ENCODE measurements at places on chromosomes 12 and 14. TPM values are rescaled to one million over a fixed set of nuclear protein-coding genes. Genes with fewer than 3 reads are reported as not detected.

GRCh38 chr12:57543581-57543980 is 3.4 kb downstream of the DCTN2 start:
- peak; percentile 57 for DNase-seq

- DNase-seq = peak; percentile 47
Observed at GRCh38 chr14:99644723-99645544, at the start of gene HHIPL1. Gene HHIPL1 (plus strand): TSS chr14:99645129. CDS start chr14:99645208, 79 bp downstream.

GRCh38 chr12:94942663-94943062 is 60.8 kb downstream of the NDUFA12 start:
- no peak for DNase-seq

DNA sequence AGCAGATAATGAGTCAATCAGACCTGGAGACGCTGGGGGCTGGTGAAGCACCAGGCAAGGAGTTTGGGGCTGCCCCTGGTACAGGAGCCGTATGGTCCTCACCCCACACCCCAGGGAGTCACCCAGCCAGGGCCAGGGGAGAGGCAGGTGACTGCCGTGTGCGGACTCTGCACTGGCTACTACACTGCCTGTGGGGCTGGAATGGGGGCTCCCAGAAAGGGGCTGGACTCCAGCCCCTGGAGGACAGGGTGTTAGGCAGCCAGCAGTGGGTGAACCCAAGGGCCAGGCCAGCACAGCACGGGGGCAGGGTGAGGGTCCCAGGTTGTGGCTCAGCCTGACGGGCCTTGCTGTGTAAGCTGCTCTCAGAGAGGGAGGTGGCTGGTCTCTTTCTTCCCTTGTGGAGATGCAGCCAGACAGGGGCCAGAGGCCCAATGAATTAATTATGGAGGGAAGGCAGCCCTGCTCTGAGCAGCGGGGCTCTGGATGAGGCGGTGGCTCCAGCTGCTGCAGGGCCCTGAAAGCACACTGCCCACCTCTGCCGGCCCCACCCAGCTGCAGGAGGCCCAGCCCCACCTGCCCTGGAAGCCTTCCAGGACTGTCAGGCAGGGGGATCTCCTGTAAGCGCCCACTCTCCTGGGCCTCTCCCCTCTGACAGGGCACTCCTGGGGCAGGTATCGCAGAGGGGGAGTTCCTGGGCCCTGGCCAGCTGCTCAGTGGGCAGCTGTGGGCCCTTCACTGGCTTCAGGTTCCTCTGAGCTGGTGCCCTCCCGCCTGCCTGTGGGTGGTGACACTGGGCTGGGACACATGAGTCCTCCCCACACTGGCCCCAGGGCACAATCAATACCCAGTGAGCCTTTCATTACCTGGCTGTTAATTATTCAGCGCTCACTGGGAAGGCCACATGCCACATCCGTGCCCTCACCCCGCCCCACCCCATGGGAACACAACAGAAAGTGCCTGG is 142.5 kb upstream of the C14orf180 start:
- DNase-seq = no peak

Gene HCAR1
- total RNA-seq = not detected

GRCh38 chr12:74906224-74906623 is 303.4 kb downstream of the KCNC2 start:
- DNase-seq = no peak

Gene DEGS2
- 2.0 TPM for total RNA-seq

Gene CLEC9A
- total RNA-seq = not detected

GRCh38 chr12:57552306-57552651 is 2.4 kb downstream of the KIF5A start:
- DNase-seq = no peak

Gene HSP90B1
- 932 TPM for total RNA-seq

DNA sequence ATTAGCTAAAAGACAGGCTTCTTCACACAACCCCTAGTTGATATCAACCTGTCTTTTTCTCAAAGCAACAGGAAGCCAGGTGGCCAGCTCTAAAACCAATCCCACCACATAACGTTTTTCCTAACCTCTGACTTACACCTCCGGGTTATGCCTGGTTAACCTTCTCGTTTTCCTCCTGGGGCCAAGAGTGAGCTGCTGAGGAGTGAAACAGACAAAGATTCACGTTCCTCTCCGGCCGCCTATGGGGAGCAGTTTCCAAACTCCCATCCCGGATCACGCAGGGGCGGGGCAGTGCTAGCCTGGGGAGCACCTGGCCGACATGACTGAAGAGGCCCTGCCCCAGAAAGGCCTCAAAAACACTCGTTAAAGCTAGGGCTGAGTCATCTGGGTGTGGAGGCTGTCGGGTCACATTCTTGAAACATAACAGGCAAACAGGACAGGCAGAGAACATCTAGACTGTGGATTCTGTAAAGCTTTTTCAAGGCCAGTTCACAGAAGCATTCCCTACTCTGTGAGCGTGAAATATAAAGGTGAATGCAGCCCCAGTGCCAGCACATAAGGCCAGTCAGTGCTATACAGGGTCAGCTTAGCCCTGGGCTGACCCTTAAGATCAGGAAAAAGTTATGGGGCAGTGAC is 25.9 kb upstream of the LGALS3 start:
- peak; percentile 91 for DNase-seq

Gene TMEM229B
- total RNA-seq = 1.4 TPM

GRCh38 chr12:94100211-94100627 is 48.2 kb upstream of the PLXNC1 start:
- peak; percentile 88 for DNase-seq

Gene SYCP3
- total RNA-seq = not detected

Gene SYNE3
- 33.6 TPM for total RNA-seq

DNA sequence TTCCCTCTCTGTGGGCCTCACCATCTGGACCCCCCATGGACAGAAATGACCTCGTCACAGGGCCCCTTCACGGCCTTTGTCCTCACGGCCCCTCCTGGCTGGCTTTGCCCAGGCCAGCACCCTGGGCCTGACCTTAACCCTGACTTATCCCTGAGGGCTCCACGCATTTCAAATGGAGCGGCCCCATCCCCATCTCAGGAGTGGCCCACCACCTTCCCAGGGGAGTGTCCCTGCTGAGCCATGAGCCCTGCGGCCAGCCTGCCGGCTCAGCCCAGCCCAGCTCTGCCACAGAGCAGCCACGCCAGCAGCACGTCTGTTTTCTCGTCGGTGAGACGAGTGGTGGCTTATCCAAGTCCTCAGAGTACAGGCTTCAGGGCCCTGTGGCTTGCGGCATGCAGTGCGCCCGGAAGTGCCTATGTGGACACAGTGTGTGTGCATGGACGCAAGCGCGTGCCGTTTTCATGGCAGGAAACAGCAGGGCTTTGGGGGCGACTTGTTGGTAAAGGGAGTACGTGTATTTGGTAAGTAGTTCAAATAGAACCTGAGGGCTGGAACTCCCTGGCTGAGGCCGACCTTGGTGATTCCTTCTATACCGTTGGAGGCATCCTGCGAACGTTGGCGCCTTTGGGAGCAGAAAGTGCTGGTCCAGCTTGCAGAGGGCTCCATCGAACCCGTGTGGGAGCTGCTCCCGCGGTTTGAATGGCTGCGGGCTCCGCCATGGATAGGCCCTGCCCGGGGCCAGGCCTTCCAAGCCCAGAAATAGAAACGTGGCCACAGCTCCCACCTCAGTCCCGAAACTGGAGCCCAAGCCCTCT is 52.1 kb downstream of the LRCOL1 start:
- DNase-seq = no peak

Gene MGP
- total RNA-seq = 63.0 TPM

Gene KRT71
- total RNA-seq = not detected

GRCh38 chr12:50261654-50262053 is 21.7 kb downstream of the LIMA1 start:
- peak; percentile 24 for DNase-seq

DNA sequence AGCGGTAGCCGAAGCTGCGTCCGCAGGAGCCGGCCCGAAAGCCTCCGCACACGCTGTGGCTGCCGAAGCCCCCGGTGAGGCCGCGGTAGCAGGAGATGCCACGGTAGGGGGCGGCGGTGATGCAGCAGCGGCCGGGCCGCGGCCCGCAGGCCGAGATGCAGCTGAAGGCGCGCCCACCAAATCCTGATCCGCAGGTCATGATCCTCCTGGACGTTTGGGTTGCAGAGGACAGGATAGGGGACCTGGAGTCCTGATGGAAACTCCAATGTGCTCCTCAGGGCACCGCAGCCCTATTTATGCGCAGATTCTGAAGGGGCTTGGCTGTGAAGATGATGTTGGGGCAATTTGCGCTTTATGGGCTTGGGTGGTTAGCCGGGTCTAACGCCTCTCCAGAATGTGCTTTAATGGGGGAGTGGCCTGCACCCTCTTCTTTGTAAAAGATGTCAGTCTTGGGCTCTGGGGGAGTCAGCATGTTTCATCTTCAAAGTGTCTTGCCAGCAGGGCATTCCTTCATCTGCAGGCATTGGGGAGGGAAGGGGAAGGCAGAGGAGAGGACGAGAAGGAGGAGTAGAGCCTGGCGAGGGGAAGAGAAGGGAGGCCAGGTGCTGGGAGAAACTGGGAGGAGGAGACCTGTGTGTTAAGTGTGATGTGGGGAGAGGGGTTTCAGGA is at the start of gene KRT81:
TSS of gene KRT81 (minus strand) at position 268 of the 669 bp plus-strand sequence. CDS start at position 199, 69 bp downstream.
- DNase-seq = no peak

GRCh38 chr12:118645219-118645618 is 268.9 kb downstream of the SUDS3 start:
- no peak for DNase-seq

GRCh38 chr14:102344485-102344884 is 18.2 kb downstream of the CINP start:
- no peak for DNase-seq

GRCh38 chr14:52356025-52356424 is 41.9 kb downstream of the PTGER2 start:
- DNase-seq = no peak

Gene LMNTD1
- total RNA-seq = 0.19 TPM

- DNase-seq = peak; percentile 84
Observed at GRCh38 chr14:69105326-69105725, 47.6 kb downstream of the DCAF5 start.

- DNase-seq = peak; percentile 22
Observed at GRCh38 chr14:92603309-92604242, 90.0 kb downstream of the RIN3 start.

Gene MYBPC1
- total RNA-seq = not detected

Gene MAP3K9
- total RNA-seq = 0.14 TPM

Gene OR4E2
- total RNA-seq = not detected

DNA sequence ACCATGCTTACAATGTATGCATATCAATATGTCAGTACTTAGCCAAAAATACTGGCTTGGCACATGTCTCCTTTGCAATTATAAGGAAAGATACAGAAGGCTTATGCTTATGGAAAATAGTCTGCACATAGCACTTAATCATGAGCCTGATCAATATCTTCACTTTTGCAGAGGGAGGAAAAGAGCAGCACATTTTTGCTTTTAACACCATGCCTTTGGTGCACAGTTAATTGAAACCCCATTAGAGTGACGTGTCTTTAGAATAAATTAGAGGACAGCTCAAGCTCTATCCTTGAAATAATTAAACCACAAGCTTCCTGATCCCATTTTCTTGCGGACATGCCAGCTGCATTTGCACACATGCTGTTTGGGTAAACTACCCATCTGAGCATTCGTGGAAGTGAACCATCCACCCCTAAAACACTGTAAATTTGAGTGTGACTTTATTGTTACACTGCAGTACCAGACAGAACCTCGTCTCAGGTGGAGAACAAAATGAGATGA is 839.9 kb upstream of the MGAT4C start:
- DNase-seq = no peak

- DNase-seq = no peak
Observed at GRCh38 chr14:58278177-58278576, 20.2 kb upstream of the ARID4A start.

Gene CARMIL3
- 0.05 TPM for total RNA-seq

DNA sequence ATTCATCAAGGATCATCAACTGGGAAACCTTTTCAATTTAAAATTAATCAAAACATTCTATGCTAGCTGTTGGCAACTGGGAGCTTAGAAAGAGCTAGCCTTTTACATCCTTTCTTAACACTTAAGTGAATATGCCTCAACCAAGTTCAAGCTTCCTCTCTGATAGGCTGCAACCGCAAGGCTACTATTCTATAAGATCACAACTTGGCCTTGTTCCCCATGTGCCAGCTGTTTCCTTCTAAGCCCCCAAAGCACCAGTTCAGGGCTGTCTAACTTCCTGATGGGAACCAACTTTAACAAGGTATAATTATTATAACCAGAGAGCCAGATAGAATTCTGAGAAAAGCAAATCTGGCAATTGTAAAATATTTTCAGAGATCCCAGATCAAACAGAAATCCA is 37.0 kb downstream of the KCNC2 start:
- DNase-seq = no peak

DNA sequence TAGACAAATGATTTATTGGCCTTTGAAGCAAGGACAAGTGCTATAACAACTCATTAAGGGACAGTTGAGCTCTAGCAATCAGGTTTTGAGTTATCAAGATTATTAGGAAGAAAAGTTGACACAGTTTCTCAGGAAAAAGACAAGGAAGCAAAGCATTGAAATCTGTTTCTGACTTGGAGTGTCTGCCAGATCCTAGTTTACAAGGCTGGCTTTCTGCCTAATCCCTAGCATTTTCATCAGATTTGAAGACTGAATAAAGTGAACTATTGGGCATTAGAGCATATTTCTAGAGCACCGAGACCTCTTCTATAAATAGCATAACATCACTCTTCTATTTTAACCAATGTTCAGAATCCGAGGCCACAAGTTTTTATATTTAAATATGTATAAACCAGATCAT is 7.0 kb downstream of the SYT1 start:
- no peak for DNase-seq

Gene ZNF410
- 71.6 TPM for total RNA-seq

DNA sequence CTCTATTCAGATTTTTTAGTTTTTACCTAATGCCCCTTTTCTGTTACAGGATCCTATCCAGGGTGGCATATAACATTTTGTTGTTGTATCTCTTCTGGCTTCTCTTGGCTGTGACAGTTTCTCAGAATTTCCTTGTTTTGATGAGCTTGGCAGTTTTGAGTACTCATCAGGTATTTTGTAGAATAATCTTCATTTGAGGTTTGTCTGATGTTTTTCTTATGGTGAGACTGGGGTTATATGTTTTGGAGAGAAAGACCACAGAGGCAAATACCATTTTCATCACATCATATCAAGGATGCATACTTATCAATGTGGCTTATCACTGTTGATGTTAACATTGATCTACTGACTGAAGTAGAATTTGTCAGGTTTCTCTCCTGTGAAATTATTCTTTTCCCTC is 14.0 kb upstream of the LYZ start:
- DNase-seq = no peak

GRCh38 chr12:111584959-111585358 is 14.2 kb downstream of the ATXN2 start:
- no peak for DNase-seq

DNA sequence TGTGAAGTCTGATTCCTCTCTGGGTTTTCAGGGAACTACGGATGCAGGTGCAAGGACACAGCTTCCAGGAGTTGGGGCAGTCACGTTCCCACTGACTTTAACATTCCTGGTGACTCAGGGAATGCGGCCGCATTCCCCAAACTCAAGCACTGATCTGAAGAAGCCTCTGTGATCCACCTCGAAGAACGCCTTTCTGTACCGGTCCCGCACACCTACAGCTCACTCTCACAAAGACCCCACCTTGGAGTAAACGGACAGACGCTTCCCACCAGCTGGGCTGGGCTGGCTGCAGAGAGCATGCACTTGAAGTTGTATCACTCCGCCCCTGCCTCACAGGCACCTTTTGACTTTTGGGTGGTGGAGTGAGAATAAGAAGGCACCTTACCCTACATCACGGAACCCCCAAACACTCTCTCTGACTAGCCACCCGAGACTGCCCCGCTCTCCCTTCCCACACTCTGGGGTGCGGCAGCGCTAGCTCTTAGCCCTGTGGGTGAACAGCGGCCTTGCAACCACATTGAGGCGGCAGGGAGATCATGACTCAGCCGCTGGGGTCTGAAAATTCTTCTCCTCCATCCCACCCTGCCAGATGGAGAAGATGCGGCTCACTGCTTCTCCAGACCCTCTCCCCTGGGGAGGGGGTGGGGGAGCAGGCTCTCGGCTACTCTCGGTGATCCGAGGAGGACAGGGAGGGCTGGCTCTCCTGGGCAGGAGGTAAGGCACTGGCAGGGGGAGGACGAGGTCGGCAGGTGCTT is 23.7 kb upstream of the HDAC7 start:
- no peak for DNase-seq
